ENCODE measurements at places on chromosomes 11 and 22.

DNA sequence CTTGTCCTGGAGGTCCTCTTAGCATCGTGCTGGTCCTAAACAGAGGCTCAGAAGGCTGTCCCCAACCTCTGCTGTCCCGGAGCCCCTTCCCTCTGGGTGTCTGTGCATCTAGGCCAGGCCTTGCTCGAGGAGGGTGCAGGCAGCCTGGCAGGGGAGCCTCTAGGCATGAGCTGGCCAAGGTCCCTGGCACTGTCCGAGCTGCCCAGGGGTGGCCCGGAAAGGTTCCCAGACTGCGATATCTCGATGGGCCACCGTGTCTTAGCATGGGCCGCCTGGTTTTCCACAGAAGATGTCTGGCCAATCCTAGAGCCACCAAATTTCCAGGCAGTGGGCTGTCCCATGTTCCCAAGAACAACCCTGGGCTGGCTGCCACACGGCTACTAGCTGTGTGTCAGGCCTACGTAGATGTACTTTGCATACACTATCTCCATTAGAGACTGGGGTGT lies 24.6 kb upstream of the SMIM38 start:
- DNase-seq: no peak

DNA sequence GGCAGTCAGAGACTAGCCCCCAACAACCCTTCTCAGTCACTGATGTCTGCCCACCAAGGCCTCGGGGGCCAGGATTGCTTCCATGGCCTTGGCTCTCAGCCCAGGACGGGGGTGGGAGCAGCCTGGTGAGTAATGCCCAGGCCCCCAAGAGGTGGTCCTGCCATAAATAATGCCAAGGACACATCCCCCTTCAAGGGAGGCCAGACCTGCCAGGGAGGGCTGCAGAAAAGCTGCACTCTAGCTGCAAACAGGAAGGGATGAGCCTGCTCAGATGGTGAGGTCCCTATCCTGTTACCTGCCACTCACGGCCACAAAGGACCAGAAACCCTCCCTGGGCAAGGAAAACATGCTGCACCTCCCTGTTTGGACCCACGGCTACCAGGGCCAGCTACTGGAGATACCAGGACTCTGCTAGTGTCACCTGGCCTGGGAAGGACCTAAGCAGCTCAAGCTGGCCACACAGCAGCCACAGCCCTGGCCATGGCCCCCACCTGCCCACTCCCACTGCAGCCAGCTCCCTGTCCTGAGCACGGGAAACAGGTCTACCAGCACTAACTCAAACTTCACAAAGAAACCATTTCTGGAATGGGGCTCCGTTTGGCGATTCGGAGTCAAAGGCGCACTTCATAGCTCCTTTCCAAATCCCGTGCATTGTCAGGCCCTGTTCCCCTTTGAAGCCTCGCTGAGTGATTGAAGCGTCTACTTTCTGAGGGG lies 12.1 kb downstream of the GNB1L start:
- DNase-seq: no peak

GRCh38 chr22:17086296-17086695 lies 1.5 kb downstream of the IL17RA start:
- no peak for DNase-seq

DNA sequence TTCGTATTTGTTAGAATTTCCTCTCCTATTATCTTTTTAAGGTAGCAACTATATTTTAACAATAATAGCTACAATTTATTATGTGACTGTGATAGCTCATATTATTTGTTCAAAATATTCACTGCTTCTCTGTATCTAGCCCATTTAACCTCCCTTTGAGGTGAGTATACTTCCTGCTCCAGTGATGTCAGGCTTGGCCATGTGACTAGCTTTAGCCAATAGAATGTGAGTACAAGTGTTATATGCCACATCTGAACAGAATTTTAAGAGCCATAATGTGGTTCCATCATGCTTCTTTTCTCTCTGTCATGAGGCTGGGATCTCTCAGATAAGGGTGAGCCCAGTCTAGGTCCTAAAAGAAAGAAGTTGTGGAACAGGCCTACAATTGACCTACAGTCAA lies 217.6 kb downstream of the TTC28 start:
- no peak for DNase-seq

DNA sequence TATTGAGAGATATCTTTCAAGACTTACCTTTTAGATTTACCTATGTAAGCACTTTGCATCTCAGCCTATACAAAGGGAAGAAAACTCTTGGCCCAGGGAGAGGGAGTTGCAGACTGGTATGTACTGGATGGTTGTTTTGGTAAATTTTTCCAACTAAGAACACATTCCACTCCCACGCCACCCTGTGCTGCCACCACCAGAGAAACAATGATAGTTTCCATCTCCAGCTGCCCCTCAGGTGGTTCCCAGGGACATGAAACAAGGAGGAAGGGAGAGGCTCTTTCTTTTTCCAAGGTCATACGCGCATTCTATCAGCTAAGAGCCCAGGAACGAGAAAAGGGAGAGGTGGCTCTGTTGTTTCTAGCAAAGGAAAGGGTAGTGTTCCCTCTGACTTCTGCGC lies 34.4 kb downstream of the CCDC34 start:
- no peak for DNase-seq

DNA sequence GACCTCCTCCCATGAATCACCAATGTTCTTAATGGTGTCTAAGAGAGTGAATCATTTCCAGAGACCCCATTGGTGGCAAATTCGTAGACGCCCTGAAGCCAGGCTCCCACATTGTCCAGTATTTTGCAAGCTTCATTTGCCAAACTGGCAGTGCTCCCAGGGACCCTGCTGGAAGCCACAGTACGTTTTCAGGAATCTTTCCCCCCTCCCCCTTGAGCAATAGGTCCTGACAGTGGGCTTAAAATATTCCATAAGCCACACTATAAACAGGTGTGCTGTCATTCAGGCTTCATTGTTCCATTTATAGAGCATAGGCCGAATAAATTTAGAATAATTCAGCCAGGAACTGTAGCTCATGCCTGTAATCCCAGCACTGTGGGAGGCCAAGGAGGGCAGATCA lies 125.3 kb downstream of the MORC2 start:
- no peak for DNase-seq

DNA sequence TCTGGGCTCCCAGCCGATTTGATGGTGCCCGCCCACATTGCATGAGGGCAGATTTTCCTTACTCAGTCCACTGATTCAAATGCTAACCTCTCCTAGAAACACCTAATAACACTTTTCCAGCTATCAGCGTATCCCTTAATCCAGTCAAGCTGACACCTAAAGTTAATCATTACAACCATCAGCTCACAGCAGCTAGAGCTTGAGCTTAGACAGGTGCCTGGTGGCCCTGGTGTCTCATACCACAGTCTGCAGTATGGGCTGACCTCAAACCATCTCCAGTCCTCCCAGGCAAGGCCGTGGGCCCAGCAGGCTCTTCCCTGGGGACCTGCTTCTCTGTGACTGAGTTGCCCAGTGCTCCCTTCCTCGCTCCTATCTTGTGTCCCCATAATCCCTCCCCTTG lies 174.4 kb upstream of the NECTIN1 start:
- no peak for DNase-seq
